ENCODE measurements at places on chromosomes 2 and 18. TPM values are rescaled to one million over a fixed set of nuclear protein-coding genes. Genes with fewer than 3 reads are reported as not detected.

Gene SERPINB11
- not detected for total RNA-seq

Gene CFAP53
- total RNA-seq = 0.32 TPM

Gene ONECUT2
- total RNA-seq = under 0.01 TPM

Gene LCT
- not detected for total RNA-seq

Gene ARHGAP15
- not detected for total RNA-seq

Gene RBM44
- total RNA-seq = 0.91 TPM

Gene IL1RN
- total RNA-seq = not detected

Gene EFR3B
- total RNA-seq = 0.32 TPM

Gene CRYBA2
- total RNA-seq = not detected

Gene CFC1
- total RNA-seq = not detected

Measured in epithelial cell of umbilical artery (primary cell).